ENCODE measurements at places on chromosomes 13 and 19.

DNA sequence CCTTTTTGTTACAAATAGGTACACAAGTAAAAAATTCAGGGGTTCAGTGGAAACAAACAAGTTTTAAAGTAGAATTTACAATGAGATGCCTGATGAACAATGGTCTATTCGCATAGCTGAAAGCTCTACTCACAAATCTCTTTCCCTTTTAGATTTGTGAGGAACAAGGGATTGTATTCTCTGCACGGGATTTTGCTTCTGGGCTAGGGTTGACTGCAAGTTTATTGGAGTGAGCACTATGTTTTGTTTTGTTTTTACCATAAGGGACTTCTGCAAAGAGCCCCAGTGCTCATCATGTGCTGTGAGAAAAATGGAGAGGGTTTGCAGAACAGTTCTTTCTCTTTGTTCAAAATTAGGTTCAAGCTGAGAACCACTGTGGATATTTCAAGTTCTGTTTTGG lies 160.5 kb downstream of the DLEU7 start:
- no peak for DNase-seq

DNA sequence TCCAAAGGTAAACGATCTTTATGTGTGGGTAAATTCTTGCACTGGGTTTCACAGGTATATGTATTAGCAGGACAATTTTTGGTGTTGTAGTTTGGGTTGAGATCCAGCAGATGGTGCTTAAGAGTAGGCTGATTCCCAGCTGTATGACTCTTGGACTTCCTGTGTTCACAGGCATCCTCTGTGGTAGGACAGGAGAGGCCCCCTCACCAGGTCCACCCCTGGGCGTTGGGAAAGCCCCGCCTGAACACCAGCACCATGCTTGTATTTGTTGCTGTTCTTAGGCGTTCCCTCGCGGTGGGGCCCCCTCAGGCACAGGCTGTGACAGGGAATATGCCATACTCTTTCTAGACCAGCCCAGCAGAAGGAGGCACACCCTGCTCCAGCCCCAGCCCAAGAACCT lies 49.5 kb upstream of the PCDH17 start:
- no peak for DNase-seq

- no peak for DNase-seq
These were observed 931.0 kb upstream of the MIR17HG start for GRCh38 chr13:90416519-90416918.

GRCh38 chr13:33578786-33579185 lies 239.2 kb upstream of the RFC3 start:
- DNase-seq: no peak

DNA sequence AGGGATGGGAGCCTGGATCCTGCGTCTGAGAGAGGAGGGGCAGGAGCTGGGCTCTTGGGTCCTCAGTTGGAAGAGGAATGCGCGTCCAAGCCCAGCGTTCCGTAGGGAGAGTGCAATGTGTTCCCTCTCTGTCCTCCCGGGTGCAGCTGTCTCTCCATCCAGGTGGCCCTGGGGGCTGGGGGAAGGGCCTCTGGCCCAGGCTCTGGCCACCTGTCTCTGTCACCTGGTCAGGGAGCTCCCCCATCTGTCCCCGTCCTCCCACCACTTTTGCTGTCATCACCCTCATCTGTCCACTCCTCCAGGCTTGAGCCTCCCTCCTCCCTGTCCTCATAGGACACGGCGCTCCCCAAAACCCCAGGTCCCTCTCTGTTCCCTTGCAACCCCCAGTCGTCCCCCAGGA lies 3.7 kb upstream of the SBK2 start:
- DNase-seq: no peak

- no peak for DNase-seq
These were observed 22.5 kb upstream of the POU2F2 start for GRCh38 chr19:42154471-42155323.

GRCh38 chr19:40005691-40006272 lies 8.9 kb downstream of the ZNF546 start:
- DNase-seq: no peak

DNA sequence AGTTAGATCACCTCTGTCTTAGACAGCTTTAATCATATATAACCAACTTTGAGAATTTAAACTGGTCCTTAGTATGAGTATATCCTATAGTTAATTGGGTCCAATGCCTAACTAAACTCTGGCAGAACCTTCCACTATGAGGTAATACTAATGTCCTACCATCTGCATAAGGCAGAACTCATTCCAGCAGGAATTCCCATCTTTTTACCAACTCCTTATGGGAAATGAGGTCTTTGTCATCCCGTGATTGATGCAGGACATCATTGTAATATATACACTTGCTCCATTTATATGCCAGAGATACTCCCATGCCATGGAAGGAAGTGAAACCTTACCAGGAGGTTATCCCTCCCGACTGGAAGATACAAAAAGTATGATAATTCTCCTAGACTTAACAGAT lies 2.8 kb downstream of the KCTD4 start:
- DNase-seq: no peak

DNA sequence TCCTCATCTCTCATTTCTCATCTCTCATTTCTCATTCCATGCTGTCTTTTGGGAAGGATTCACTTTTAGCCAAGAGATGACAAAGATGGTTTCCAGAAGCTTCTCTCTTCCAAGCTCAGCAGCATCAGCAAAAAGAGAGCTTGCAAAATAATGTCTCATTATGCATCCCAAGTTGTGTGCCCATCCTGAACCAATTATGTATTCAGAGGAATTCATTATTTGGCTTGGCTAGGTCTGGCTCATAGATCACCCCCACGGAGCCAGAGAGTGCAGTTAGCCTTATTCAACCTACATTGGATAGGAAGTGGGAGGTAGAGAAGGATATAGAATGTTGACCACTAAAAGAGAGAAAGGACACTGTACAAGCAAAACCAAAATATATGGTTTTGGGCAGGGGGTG lies 5.4 kb upstream of the OLFM2 start:
- no peak for DNase-seq

DNA sequence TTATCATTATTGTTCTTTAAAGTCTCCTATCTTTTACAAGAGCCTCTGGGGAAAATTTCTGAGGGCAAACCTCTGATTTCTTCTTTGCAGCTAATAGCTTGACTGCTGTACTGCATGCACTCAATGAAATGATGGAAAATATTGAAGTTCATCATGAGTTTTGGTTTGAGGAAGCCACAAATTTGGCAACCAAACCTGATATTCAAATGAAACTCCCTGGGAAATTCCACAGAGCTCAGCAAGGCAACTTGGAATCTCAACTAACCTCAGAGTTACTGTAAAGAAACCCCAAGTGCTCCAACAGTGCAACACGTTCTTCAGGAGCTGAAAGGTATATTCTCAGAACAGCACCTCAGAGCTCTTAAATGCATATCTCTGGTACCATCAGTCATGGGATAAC lies 14.2 kb upstream of the RNF6 start:
- no peak for DNase-seq
